ENCODE measurements at places on chromosomes 1 and 21.

DNA sequence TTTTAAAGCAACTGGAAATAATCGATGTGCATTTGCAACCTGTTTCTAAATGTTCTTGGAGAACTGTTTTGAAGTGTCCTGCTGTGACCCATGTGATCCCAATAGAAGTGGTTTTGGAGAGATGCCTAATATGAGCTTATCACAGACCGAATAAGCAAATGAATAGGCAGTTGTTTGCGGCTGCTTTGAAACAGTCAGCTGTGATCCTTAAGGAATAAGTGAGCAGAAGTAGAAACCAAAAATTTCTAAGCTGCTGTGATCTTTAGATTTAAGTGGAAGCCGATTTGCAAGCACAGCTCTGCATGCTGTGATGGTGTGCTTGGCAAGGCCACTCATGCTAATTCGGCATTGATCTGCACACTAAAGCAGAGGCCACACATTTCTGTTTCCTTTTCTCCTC, 329.5 kb upstream of the DUSP10 start:
- DNase-seq: no peak

GRCh38 chr1:24369801-24370200, 43.8 kb downstream of the STPG1 start:
- DNase-seq: no peak

DNA sequence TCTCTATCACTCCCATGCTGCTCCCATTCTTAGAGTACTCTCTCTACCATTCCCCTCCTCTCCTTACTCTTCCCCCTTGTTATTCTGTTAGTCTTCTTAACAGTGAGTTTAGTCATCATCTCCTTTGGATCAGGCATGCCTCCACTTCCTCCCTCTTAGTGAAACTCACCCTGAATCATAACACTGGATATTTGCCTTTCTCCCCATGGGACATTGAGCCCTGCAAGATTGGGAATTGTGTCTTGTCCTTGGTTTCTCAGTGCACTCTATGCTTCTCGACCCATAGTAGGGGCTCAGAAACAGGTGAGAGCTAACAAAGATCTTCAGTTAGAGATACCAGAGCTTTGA, 68.3 kb upstream of the GCLM start:
- no peak for DNase-seq

- no peak for DNase-seq
Measured at GRCh38 chr21:31514598-31514997, 144.9 kb upstream of the SOD1 start.

DNA sequence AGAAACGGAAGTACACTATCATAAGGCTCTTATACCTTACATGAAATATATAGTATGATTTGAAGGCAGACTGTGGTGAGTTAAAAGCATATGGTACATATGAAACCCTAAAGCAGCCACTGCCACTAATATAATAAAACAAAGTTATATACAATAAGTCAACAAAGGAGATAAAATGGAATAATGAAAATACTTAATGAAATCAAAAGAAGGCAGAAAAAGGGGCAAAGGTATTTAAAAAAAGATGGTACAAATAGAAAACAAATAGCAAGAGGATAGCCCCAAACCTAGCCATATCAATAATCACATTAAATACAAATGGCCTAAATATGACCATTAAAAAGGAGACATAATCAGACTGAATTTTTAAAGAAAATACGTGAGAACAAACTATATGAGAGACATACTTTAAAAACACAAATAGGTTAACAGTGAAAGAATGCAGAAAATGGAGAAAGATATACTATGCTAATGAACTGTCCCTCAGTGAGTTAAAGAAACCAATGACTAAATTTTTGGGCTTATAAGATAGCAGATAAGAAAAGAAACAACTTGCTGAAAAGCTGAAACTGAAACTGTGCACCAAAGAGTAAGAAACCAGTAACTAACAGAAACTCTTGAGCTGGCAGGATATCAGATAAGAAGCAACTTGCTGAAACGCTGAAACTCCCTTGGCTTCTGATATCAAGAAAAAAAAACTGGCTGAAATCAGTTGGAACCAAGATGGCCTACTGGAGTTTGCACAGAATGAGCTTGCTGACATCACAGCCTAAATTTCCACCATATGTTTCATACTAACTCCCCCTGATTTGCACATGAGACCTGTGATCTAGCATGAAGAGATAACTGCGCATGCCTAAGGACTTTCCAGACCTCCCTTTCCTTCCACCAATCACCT, 44.3 kb upstream of the IL10 start:
- no peak for DNase-seq

- no peak for DNase-seq
Measured at GRCh38 chr1:152743371-152744145, 14.3 kb upstream of the KPRP start.

GRCh38 chr1:159612211-159612885, 24.7 kb downstream of the APCS start:
- DNase-seq: no peak

GRCh38 chr1:185735701-185736064, 1.5 kb downstream of the HMCN1 start:
- no peak for DNase-seq

GRCh38 chr21:15495965-15496364, 233.8 kb upstream of the USP25 start:
- no peak for DNase-seq

GRCh38 chr1:154726896-154727753, 119.1 kb upstream of the ADAR start:
- DNase-seq: no peak

GRCh38 chr1:5620418-5620817, 371.8 kb downstream of the NPHP4 start:
- DNase-seq: no peak

GRCh38 chr1:157104598-157105293, 5.1 kb upstream of the ETV3L start:
- no peak for DNase-seq

DNA sequence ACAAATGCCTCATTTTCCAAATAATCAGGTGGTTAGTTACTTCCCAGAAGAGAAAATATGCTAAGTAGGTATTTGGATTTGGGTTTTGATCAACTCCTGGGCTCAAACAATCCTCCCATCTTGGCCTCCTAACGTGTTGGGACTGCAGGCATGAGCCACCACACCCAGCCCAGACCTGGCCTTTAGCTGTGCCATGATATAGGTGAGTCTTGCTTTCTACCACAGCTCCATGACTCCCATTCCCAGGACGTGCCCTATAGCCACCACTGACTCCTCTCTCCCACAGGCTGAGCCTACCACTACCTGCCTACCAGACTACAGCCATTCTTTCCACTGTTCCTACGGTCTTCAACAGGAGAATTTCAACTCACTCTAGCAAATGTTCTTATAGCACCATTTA, 1.8 kb upstream of the SLC1A7 start:
- DNase-seq: no peak

DNA sequence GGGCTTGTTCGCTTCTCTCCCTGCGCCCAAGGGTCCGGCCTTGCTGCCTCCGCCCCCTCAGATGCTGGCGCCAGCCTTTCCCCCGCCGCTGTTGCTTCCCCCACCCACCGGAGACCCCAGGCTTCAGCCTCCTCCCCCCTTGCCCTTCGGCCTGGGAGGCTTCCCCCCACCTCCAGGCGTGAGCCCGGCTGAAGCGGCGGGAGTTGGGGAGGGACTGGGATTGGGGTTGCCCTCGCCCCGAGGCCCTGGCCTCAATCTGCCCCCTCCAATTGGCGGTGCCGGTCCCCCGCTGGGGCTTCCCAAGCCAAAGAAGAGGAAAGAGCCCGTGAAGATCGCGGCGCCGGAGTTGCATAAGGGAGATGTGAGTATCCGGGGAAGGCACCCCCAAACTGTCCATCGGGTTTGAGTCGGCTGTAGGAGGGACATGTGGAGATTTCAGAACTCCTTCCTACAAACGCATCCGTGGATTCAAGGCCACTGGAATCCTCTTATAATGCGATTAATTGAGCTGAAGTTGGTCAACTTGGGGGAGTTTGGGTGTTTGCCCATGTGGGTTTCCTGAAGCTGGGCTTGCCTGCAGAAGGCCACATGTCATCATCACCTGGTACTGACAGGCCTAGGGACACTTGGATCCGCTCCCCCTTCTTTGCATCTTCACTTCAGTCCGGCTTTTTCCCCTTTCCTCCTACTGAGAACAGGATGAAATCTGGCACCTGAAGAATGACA, 707 bp downstream of the PRCC start:
- DNase-seq: no peak

DNA sequence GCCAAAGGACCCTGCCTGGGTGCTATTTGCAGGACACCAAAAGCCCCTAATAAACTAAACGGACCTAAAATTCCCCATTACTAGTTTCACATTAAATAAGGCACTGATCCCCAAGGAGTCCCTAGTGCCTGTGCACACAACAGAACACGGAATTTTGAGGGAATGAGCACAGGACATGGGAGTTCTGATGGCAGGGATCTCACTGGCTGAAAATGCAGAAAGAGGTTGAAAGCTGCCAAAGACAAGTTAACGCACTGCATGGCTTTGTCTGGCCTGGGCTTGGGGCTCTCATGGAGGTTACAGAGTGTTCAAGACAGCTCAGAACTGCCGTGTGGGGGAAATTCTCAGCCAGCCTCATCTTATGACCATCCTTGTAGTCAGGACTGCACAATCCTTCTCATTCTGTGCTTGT, 15.6 kb upstream of the ATP1B1 start:
- no peak for DNase-seq

DNA sequence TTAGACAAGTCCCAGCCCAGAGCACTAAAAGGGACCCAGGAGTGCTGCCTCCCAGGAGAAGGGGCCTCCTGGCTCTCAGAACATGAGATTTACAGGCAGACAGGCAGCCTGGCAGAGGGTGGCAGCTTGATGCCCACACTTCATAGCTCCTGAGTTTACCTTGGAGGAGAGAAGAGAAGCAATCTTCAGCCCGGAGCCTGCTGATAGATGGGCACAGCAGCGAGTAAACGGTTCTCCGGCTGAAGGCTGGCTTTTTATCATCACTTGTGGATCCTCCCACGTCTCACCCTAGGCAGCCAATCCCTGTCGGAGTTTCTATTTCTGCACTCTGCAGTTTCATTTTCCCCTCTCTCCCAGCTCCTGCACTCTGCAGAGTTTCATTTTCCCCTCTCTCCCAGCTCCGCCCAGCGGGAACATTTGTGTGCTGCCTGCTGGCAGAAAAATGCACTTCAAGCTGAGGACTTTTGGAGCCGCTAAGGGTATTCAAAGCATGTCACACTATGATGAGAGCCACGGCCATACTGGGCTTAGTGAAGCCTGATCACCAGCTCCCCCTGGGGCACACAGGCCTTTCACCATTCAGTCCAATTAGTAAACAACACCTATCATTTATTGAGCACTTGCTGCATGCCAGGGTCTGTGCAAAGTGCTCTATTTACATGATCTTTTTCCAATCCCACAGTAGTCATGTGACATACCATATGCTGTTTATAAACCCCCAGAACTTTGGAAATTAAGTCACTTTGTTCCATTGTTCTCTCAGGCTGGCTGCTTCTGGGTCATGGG, at the start of gene IFI6:
IFI6 (minus strand) TSS at position 229 of the 786 bp plus-strand sequence. CDS start 2,878 bp downstream, outside the sequence.
- no peak for DNase-seq

DNA sequence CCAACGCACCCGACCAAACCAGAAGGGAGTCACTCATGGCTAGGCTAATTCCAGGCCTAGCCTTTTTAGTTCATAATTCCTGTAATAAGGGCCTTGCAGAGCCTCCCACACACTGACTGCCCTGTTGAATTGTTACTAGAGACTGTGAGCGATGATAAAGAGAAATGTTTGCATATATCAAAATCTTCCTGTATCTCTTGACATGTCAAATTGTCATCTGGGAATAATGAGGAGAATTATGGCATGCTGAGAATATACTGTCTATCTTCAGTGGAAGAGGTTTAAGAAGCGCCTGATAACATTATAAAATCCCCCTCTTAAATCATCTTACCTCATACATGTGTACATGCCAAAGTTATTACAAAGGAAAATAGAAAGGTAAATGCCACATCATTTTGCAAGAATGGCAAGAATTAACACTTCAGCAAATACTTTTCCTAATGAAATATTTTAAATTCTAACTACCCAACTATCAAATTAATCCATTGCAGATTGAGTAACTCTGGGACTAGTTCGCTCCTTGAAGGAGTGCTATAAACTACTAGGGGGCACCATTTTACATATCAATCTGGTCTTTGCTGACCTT, 144.1 kb downstream of the CENPF start:
- DNase-seq: no peak

Measured in esophagus squamous epithelium (tissue), 5 donors.